ENCODE measurements at places on chromosomes 5 and 9.

DNA sequence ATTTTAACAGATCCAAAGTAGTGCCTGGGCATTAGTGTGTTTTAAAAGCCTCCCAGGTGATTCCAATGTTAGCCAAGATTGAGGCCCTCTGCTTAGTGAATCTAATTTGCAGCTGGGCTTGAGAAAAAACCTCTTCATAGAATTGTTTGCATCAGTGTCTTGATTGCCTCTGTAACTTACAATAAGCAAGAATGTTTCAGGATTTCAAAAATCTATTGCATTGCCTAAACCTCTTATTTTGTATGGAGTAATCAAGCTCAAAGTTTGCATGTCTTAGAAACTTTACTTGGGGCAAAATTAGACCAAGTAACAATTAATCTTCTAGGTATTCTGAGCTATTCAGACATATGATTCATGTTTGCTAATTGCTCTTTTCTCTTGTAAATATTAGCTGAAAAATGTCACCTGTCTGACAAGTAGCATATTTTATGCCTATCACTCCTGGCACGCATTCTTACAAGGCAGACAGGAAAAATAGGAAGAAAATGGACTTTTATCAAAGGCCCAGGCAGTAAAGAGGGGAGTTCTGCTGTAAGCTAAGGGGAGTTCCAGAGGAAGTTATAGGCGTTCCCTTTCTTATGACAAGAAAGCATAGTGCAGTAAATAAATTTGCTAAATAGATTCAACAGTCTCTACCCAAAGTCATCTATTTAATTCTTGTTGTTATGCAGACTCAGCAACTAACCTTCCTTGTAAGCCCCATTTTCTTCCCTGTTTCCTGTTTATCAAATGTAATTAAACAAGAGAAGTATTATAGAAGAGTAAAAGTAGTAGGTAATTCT lies 21.0 kb downstream of the PDCD1LG2 start:
- no peak for DNase-seq

- no peak for DNase-seq
Observed at GRCh38 chr9:9997585-9997984, 615.2 kb downstream of the PTPRD start.

DNA sequence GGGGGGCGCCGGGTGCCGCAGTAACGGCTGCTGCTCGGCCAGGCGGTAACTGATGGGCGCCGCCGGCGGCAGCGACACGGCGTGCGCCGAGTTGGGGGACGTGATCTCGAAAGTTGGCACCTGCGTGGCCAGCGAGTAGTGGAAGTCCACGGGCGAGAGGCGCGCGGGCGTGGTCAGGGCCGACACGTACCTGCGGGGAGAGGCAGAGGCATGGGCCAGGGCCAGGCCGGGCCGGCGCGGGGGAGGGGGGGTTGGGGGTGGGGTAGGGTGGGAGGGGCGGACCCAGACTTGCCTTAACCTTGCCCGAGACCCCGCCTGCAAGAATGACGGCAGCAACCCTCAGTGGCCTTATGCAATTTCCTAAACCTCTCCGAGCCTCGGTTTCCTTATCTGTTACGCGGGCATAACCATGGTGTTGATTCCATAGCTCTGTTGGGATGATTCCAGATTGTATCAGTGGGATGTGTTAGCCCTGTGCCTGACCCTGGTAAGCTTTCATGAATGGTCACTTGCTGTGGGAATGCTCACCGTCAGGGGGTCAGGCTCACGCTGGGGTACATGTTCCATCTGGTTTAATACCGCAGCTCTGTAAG lies 53.0 kb downstream of the PSD2 start:
- DNase-seq = peak; percentile 13

- DNase-seq = no peak
Observed at GRCh38 chr9:68961587-68961986, 52.3 kb downstream of the PRKACG start.

DNA sequence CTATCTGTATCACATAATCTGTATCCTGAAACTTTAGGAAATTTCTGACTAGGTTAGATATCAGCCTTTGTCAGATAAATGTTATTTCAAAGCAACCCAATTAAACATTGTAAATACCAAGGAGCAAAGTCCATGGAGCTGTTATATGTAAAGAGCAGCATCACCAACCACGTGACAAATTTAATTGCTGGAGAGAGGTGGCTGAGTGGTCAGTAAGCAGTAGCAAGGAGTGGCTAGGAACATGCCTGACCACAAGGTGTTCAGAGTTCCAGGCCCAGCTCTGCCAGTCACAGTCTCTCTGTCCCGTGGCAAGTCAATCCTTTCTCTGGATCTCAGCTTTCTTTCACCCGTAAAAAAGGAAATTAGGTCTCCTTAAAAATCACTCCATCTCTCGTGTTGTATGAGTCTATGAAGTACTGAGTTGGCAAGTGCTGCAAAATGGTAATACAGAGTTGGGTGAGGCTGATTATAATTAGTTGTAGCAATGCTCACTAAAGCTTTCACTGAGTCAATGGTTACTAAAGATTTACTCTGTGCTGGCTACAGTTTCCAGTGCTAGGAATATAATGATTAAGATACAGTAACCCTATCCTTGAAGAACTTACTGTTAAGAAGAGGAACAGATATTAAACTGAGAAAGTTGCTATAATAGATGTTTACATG lies 166.1 kb downstream of the GNAQ start:
- DNase-seq = no peak

GRCh38 chr5:67233075-67233474 lies 36.5 kb upstream of the CD180 start:
- no peak for DNase-seq

DNA sequence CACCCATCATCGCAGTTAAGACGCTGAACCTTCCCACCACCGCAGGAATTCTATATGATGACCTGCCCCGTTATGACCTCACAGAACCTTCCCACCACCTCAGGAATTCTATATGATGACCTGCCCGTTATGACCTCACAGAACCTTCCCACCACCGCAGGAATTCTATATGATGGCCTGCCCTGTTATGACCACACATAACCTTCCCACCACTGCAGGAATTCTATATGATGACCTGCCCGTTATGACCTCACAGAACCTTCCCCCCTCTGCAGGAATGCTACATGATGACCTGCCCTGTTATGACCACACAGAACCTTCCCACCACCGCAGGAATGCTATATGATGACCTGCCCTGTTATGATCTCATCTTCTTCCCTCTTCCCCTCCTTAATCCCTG lies 64.3 kb downstream of the IRX1 start:
- DNase-seq = no peak

GRCh38 chr5:43603344-43604217 lies 601 bp downstream of the NNT start:
- peak; percentile 19 for DNase-seq

- DNase-seq = no peak
Observed at GRCh38 chr9:73037613-73038012, 84.8 kb upstream of the ALDH1A1 start.

DNA sequence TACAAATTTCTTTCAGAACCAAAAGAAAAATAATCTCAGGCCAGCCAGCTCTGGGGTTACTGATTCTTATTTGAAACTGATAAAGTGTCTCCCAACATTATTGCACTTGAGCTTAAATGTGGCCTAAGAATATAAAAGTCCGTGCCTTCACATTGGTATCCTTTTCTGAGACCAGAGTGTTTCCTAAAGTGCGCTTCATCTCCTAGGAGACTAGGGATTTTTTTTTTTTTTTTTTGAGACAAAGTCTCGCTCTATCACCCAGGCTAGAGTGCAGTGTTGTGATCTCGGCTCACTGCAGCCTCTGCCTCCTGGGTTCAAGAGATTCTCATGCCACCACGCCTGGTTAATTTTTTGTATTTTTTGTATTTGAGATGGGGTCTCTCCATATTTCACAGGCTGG lies 23.6 kb upstream of the KCNIP1 start:
- DNase-seq = no peak

DNA sequence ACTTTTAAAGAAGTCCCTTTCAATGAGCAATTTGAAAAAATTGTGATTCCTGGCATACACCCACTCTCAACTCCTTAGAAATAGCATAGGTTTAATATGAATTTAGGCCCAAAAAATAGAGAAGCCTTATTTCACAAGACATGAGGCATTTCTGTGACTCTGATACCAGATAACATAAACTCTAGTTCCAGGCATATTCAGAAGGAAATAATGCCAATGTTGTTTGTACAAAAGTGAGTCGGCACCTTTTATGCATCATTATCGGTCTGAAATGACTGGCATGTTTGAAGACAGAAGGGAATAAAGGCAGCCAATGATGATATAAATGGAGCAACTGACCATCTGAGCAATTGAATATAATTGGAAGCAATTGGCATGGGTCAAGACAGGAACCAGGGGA lies 19.4 kb upstream of the RECK start:
- no peak for DNase-seq

DNA sequence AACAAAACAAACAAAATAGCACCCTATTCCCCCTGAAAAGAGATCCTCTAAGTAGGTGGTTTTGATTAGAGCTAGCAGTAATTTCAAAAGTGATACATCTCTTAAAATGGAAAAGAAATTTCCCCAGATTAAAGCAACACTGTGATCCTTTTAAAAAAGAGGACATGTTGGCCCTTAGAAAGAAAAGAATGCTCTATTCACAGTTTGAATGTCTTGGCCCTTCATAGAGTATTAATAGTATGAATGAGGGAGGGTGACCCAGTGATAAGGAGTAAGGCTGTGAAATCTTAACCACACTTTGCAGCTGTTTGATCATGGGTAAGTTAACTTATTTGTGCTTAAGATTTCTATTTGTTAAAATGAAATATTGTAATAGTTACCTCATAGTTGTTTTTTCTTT lies 467.7 kb upstream of the MEF2C start:
- no peak for DNase-seq

GRCh38 chr5:147177125-147177840 lies 57.5 kb upstream of the STK32A start:
- DNase-seq = no peak

- no peak for DNase-seq
Observed at GRCh38 chr5:136016945-136017530, 11.8 kb upstream of the TGFBI start.

DNA sequence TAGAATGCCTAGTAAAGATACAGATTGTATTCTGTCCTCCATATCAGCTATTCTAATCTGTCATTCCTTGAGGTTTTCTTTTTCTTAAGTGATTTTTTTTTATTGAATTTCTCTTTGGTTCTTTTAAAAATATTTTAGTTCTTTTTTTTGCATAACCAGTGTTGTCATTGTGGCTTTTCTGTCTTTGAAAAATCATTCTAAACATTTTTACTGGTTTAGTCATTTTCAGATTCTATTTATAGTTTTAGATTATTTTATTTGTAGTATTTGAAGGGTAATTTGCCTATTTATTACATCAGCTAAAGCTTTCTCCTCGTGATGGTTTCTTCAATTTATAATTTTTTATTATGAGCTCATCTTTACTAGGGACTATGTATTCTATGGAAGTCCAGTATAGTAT lies 78.1 kb downstream of the NDUFAF2 start:
- no peak for DNase-seq

- DNase-seq = no peak
Observed at GRCh38 chr9:83185488-83186154, 122.7 kb upstream of the RASEF start.

DNA sequence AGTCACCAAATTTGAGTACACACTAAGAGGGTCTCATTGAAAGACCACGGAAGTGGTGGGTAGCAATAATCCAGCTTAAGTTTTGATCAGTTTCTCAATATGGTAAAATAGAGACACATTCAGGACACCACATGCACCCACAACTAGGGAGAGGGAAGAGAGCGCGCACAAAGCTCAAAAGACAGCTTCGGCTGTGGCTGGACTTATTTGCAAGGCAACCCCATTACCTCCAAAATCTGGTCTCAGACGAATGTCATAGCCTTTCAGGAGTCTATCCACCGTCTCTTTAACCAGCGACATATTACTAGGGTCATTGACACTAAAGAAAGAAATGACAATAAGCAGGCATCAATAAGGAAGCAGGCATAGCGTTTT lies 443 bp downstream of the GABRB2 start:
- DNase-seq = no peak

DNA sequence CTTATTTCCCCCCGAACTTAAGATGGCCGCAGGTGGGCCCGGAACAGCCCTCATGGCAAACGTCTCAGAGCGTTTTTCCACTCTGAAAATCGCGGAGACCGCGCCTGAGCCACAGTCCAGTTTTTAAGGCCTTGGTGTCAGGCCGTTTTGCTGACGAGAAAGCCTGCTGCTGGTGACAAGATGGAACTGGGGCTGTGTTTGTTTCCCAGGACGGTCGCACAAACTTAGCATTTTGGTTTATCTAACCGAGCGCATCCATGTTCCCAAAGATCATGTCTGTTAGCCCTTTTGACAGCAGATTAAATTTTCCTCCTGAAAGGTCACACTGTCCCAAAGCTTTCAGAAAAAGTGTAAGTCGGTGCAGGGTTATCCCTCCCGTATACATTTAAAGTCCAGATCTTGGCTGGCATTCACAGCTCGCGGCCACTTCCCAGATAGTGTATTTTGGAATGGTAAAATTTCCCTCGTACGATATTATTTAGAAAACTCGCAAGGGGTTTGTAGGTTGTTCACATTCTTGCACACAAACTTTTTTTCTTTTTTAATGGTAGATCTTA lies 812 bp downstream of the SREK1 start:
- no peak for DNase-seq

DNA sequence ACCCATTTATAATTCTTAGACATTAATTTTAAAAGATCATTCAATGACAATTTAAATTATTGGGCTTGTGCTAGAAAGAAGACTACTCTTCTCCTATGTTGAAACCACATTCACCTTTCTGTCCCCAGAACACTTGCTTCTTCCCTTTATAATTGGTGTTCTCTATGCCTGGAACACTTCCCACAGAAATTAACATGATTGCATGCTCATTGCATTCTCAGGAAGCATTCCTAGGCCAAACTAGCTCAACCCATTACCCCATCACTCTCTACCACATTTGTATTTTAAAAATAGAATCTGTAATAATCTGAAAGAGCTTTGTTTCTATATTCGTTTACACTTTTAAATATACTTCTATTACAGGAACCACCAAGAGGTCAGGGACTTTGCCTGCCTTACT lies 184.7 kb downstream of the MEF2C start:
- DNase-seq = no peak

DNA sequence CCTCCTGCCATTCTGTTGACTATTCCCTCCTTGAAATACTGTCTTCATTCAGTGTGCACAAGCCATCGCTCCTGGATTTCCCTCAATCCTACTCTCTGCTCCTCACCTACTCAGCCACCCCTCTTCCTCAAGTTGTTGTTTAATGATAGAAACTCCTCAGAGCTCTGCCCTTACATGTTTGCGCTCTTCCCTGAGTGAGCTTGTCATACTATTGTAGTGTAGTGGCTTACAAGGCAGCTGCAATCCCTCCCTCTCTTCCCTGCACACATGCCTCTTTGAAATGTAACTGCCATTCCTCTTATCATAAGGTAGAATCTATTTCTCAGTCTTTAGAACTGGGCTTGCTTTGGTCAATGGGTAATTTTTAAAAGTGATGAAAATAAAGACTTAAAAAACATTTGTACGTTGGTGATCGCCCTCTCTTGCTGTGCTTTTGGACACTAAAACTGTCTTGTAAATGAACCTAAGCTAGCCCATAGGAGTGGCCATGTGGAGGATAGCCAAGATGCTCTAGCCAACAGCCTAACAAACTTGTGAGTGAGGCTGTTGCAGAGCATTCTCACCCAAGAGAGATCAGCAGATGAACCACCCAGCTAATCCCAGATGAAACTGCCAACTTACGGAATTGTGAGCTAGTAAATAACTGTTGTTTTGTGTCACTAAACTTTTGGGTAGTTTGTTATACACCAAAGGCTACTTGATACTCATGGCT lies 18.1 kb upstream of the SMAD5 start:
- DNase-seq = no peak

- no peak for DNase-seq
Observed at GRCh38 chr9:112020680-112021596, 124.3 kb downstream of the UGCG start.

GRCh38 chr5:145999208-145999607 lies 62.8 kb downstream of the SH3RF2 start:
- DNase-seq = no peak

Data from activated CD8-positive, alpha-beta memory T cell treated with anti-CD3 and anti-CD28 coated beads for 1 hour (primary cell).